Stomach (tissue), 19 donors: ENCODE measurements at places on chromosomes 13 and 19. TPM values are rescaled to one million over a fixed set of nuclear protein-coding genes. Genes with fewer than 3 reads are reported as not detected.

The ALOX5AP gene
- 1.3 TPM for total RNA-seq

The PROZ gene
- total RNA-seq: not detected

The IL4I1 gene
- total RNA-seq: 0.73 TPM

The B3GNT3 gene
- 117 TPM for total RNA-seq

The SULT2B1 gene
- total RNA-seq: 3.1 TPM

The DMKN gene
- 34.1 TPM for total RNA-seq

The CBY2 gene
- total RNA-seq: not detected

The LILRB1 gene
- total RNA-seq: 2.3 TPM

The CEACAM6 gene
- total RNA-seq: 5.5 TPM

The SIPA1L3 gene
- total RNA-seq: 24.1 TPM

The YJEFN3 gene
- 0.92 TPM for total RNA-seq

The LGALS7B gene
- not detected for total RNA-seq

GRCh38 chr13:112905619-112905989, 63.4 kb upstream of the MCF2L start:
- DNase-seq: no peak

- DNase-seq: no peak
These were observed 2.7 kb downstream of the ADGRE5 start for GRCh38 chr19:14383661-14384555.

- no peak for DNase-seq
These were observed 634.0 kb downstream of the UQCRFS1 start for GRCh38 chr19:28578786-28579505.

GRCh38 chr19:48319647-48320541, 5.5 kb upstream of the EMP3 start:
- peak; percentile 91 for DNase-seq

GRCh38 chr13:95327190-95327589, 25.9 kb upstream of the ABCC4 start:
- no peak for DNase-seq

- peak; percentile 94 for DNase-seq
These were observed at the start of gene FLT3LG for GRCh38 chr19:49473868-49474541. TSS of gene FLT3LG (plus strand) at chr19:49474215. CDS start at chr19:49474640, 425 bp downstream.

- peak; percentile 73 for DNase-seq
These were observed 9.0 kb downstream of the BLOC1S3 start for GRCh38 chr19:45187421-45188100.

DNA sequence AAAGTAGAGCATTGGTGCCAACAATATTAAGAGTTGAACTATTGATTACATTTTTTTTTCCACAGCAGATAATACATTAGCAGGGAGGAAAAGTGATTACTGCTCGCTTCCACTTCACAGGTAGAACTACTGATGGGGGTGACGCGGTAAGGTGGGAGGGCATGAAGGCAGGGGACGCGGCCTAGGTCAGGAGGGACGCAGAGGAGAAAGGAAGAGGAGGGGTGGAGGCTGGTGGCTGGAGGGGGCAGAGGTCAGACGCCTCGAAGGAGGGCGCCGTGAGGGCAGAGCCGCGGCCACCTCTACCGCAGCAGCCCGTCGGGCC, 287 bp upstream of the B3GLCT start:
- DNase-seq: no peak

DNA sequence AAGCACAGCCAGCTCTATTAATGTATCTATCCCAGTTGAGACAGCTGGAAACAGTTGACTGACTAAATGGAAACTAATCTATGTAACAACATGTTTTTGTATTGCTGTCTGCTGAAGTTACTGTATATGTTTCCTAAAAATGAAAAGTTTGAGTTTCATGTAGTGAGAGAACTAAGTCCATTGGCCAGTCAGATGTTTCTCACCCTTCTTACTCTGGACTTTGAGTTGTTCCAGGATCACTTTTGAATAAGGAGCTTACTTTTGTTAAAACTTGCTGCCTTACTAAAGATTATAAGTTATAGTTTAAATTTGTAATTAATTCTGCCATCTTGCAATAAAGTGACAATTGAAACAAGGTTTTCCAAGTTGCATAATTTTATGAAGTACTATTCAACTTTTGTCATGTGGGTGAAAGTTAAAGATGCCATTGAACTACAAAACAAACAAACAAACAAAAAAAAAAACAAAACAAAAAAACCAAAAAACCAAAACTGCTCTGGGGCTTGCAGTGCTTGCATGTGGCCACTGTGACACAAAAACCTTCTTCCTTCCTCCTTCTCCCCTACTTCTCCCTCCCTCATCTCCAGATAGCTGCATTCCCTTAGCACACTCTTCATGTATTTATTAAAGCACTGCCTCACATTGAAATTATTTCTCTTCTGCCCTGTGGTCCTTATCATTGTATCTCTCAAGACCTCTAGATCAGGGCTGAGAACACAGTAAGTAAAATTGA, 15.3 kb downstream of the WDFY2 start:
- DNase-seq: no peak

DNA sequence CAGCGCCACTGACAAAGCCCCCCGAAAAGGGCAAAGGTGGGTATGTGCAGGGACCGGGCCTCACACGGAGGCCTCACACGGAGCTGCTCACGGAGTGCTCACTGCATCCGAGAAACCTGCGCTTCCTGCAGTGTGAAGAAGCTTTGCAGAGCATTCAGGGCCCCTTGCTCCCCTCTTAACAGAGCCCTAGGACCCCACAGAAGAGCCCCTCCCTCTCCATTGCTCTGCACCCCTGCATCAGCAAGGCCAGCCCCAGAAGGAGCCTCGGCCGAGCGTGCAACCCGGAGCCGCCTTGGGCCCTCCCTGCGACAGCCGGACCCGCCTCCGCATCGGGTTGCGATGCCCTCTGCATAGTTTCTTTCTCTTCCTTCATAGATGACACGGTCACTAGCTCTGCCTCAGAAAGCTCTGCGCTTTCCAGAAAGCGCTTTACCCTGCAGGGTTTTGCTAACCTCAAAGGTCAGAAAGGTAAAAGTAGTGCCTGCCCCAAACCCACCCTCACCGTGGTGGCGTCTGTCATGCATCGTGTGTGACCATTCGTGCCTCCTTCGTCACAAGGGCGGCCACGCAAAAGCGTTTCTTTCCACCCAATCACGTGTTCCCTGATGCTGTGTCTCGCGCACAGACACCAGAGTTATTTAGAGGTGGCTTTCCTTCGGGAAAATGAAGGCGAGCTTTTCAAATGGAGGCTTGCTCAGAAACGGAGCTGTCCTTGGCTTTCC, 15.7 kb upstream of the F7 start:
- DNase-seq: no peak

GRCh38 chr13:107770541-107770940, 444.8 kb downstream of the LIG4 start:
- no peak for DNase-seq

- no peak for DNase-seq
These were observed 34.9 kb downstream of the ZNF726 start for GRCh38 chr19:23949611-23950010.

DNA sequence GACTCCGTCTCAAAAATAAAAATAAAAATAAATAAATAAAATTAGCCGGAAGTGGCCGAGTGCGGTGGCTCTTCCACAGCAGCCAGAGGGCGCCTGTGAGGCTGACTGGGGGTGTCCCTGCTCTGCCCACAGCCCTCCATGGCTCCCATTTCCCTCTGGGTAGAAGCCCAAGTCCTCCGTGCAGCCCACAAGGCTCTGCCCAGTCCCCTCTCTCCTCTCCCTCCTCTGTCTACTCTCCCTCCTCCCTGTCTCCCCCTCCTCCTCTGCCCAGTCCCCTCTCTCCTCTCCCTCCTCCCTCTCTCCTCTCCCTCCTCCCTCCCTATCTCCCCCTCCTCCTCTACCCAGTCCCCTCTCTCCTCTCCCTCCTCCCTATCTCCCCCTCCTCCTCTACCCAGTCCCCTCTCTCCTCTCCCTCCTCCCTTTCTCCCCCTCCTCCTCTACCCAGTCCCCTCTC, 20.4 kb downstream of the MISP start:
- peak; percentile 58 for DNase-seq

DNA sequence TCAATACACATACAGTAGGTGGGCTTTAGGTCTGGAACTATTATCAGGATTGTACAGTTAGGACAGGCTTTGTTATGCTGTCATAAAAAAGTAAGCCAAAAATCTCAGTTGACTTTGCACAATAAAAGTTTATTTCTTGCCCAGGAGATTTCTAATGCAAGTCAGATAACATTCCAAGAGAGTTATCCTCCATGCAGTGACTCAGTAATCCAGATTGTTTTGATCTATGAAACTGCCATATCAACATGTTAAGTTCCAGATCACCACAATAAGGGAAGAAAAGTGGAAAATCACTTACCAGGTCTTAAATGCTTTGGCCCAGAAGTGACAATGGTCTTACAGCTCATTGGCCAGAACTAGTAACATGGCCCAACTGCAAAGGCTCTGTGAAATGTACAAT, 636.2 kb upstream of the KLF12 start:
- no peak for DNase-seq

GRCh38 chr13:73193554-73193953, 134.7 kb downstream of the KLF5 start:
- DNase-seq: no peak

- no peak for DNase-seq
These were observed 10.5 kb downstream of the C13orf46 start for GRCh38 chr13:113963376-113963775.

DNA sequence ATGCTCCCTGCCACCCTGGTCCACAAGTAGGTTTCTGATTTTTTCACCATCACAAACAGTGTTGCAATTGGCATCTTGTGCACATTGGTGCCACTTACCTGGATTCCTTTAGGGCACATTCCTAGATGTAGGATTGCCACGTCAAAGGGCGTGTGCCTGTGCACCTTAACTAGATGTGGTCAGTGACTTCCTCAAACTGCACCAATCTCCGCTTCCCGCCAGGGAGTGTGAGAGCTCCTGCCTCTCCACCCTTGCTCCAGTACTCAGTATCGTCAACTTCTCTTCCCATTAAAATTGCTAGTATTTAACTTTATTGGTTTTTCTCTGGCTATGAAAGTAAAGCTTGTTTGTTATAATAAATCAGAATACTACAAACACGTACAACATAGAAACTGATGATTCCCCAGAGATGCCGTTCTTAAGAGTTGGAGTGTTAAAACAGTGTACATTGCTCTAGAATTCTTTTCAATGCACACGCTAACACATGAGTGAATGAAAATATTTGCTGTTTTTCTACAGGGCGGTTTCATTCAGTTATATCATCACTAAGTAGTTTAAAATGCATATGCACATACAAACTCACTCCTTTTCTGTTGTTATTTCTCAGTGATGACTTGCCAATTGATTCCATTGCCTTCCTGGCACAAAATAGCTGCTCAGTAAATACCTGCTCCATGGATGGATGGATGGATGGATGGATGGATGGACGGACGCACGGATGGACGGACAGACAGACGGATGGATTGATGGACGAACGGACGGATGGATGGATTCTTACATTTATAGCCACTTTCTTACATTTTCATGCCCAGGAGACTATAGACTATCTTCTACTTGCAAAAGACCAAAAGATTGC, 23.4 kb downstream of the CCNE1 start:
- DNase-seq: no peak

DNA sequence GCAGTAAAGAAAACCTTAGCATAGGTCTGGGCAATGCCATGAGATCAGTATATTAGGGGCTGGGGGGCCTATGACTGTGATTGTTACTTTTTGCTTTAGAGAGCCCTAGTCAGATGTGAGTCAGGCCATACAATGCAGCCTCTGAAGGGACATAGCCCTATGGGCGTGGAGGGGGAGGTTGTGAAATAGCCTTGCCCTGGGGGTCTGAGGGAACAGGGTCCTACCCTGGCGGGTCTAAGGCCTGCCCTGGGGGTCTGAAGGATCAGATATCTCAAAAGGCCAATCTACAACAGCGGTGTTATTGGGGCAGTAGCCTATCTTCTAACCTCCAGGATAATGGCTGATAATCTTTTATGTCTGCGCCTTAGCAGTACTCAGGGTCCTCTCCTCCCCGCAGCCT, 13.8 kb upstream of the SLC1A5 start:
- no peak for DNase-seq

DNA sequence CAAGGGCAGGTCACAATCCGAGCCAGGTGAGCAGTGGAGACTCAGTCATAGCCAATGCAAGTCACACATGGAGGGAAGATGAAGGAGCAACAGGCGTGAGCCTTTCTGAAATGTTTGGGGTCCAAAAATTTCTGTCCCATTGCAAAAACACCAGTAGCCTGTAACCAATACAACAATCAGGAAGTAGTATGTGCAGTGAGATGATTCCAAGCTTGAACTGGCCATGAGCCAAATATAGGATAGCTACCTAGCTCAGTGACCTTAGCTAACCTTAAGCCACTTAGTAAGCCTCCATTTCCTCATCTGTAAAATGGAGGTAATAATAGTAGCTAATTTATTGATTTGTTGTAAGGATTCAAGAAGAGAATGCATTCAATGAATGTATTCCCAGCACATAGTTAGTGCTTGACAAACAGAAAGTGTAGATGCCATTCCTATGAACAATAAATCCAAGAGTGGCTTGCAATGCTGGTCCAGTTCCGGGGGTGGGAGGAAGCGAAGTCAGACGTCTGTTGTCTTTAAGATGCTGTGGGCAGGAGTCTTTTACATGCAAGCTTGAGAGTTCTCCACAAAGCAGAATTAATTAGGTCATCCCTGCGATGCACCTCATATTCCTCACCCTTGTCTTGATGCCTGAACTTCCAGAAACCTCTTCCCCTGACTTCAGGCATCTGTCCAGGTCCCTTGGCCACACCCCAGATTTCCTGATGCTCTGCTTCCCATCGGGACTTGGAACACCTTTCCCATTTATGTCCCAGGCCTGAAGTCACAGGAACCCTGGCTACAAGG, 195.7 kb upstream of the UBL3 start:
- no peak for DNase-seq

DNA sequence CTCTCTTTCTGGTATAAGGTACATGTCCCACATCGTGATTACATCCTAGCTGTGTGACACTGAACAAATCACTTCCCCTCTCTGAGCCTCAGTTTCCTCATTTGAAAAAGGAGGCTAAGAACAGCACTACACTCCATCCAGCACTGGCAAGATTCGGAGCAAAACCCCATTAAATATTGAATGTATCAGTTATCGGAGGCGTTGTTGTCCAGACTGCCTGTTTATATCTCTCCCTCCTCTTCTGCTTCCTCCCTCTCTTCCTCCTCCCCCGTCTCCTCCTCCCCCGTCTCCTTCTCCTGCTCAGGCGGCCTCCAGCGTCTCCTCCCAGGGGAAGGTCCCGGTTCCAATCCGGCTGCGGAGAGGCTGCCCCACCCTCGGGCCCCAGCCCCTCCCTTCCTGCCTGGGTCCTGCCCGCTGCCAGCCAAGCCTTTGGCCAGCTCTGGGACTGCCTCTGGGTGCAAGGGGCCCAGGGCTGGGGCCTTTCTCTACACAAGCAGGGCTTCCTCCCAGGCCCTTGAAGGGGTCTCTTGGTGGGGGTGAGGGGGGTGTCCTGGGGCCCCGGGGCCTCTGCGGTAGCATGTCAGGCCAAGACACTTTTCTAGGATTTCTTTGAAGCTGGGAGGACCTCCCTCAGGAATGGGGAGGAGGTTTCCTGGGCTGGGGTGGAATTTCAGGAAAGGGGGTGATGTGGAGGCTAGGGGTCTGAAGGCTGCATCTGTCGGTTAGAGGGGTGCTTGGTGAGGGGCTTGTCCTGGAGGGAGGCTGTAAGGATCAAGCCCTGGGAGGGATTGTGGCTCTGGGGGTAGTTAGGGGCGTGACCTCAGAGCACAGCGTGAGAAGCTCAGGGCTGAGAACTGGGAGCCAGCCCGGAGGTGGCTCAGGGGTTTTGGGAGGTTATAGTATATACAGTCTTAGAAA, 1.9 kb downstream of the RRAS start:
- DNase-seq: peak; percentile 85
